Stimulated activated memory B cell treated with anti-CD40 and anti-IgM and Interleukin-4, amounts not matched to agents 10 μg/mL and 1 μg/mL and 100 μg/mL, for 72 hours (primary cell): ENCODE measurements at places on chromosomes 4 and X.
A peak's percentile ranks its signal among the peaks of the same experiment; 100 is the strongest.

GRCh38 chrX:136176399-136176825 lies 29.1 kb downstream of the FHL1 start:
- no peak for ATAC-seq

GRCh38 chr4:13611283-13611842 lies 16.2 kb downstream of the BOD1L1 start:
- ATAC-seq = peak; percentile 97

- ATAC-seq = no peak
These were observed 3.0 kb downstream of the AVPR2 start for GRCh38 chrX:153907456-153907855.

GRCh38 chr4:20805716-20806115 lies 105.5 kb downstream of the PACRGL start:
- ATAC-seq = no peak

DNA sequence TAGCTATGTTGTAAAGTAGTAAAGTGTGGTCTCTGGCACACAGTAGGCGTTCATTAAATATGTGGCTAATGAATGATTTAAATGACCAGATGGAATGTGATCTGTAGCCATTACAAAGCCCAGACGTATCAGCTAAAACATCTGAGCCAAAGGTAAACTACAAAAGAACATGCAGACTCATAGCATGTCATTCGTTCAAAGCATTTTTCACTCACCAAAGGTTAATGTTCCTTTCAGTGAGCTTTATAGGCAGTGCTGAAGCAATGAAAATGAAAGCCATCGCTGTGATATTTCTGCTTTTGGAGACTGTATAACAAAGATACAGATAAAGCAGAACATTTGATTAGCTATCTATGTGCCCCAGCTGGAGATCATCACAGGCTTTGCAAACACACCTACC lies 50.5 kb downstream of the F9 start:
- ATAC-seq = no peak

DNA sequence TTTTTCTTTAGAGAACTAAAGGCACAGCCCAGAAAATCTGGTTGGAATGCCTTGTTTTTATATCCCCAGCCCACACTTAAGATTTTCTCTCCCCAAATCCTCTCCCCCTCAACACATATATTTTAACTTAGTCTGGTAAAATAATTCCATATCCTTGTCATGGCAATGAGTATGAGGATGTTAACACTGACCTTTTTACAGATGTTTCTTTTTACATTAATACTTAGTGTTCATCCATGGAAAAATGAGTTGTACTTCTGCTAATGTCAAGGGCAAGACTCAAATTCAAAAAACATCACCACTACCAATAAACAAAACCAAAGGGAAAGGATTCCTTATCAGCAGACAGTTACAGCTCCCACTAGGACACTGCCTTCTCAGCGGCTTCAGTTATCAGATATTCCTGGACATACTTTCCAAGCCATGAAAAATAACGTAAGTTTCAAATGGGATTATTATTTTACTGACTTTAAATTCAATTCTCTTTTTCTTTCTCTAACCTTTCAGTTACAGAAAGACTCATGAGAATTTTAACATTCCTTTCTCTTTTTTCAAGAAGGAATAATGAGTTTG lies 83.3 kb downstream of the RASL11B start:
- ATAC-seq = no peak

GRCh38 chr4:107640197-107640596 lies 79.8 kb downstream of the PAPSS1 start:
- no peak for ATAC-seq

DNA sequence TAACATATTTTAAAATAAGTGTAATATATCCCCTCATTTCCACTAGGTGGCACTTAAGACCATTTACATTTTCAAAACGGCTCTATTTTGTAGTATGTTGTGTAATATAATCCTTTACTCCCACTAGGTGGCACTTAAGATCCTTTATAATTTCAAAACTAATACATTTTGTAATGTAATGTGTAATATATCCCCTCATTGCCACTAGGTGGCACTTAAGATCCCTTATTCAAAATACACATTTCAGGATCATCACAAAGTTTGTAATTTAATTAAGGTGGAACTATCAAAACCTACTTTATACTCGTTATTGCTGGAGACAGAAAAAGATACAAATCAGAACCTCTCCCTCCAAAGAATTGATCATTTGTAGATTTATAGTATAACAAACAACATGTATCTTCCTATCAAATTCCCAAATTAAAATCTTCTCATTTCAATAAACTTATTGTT lies 132.5 kb downstream of the ARHGAP6 start:
- ATAC-seq = peak; percentile 81
